NCI-H2227 treated with DMSO at 0.1 percent for 48 hours (cell line): ENCODE measurements at places on chromosomes 3 and 15.

- DNase-seq = no peak
Observed at GRCh38 chr3:178445139-178445538, 91.1 kb upstream of the KCNMB2 start.

DNA sequence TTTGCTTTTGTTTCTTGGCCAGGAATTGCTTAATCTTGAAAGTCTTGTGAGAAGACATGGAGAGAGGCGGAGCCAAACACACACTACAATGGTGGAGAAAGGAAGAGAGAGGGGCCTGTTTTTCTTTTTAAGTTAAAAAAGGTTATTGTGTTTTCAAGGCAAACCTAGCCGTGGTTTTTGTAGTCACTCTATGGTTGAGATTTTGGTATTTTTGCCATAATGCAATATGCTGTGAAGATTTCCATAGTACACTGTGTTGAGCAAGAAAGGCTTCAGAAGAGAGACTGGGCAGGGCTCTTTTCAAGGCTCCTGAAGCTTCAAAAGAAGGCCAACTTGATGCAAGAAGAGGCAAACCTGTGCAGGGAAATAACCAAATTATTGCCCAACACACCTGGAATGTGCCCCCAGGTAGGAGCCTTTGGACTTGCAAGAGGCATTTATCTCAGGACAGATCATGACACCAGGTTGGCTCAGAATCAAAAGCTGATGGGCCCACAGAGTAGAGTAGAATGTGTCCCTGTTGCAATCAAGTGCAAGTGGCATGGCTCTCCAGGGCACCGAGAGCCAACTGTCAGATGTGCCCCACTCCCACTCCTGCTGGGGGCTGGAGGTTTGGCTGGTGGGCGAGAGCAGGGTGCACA is 22.1 kb downstream of the AMOTL2 start:
- no peak for DNase-seq

DNA sequence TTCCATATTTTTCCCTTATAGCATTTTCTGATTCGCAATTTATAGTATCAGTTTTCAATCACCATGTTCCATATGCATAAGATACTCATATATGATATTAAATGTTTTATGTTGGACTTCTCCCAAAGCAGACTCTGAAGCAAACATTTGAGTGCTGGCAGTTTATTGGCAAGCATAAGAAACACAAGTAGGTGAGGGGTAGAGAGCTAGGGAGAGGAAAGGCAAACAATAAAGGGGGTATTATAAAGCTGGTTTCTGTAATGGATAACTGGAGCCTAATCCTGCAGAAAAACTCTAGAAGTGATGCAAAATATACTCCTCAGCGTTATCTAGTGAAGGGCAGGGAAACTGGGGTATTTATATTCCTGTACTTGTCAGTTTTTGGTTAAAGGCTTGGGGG is 491.5 kb upstream of the TGFBR2 start:
- DNase-seq = no peak

GRCh38 chr3:12947504-12948369 is 106.4 kb upstream of the RPL32 start:
- no peak for DNase-seq

DNA sequence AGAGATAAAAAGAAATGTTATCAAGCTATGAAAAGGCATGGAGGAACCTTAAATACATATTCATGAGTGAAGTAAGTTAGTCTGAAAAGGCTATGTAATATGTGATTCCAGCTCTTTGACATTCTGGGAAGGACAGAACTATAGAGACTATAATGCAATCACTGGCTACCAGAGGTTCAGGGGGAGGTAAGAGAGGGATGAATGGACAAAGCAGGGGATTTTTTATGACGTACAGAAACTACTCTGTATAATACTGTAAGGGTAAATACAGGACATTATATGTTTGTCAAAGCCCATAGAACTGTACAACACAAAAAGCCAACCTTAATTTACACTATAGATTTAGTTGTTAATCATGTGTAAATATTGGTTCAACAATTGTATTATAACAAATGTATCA is 46.1 kb downstream of the MCTP2 start:
- no peak for DNase-seq

DNA sequence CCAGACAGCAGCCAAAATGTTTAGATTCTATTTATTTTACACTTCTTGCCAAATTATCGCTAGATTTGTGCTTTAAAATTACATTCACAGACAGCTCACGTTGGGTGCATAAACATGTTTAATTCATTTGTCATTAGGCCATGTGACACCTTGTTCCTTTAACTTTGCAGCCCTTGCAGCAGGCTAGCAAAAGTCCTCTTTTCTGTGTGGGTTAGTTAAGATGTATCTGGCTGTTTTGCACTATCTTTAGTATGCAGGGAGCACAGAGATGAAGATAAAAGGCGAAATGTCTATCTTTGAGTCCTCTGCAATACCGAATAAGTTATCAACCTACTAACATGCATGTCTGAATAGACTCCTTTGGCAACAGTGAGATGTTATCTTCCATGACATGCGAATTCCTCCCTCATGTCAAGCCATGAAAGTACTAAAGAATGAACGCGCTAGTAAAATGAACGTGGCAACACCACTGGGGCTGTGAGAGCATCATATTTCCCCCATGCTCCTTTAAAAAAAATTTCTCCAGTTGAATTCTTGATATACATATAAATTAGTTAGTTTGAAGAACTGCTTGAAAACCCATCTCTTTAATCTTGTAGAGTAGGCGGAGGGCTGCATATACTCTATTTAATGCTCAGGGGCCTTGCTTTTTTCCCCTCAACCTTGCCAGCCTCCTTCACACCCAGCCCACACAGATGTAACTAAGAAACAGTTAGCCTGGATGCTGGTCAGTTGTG is 620.4 kb upstream of the NR2F2 start:
- DNase-seq = no peak

GRCh38 chr3:151431940-151432339 is 28.9 kb downstream of the IGSF10 start:
- DNase-seq = no peak

DNA sequence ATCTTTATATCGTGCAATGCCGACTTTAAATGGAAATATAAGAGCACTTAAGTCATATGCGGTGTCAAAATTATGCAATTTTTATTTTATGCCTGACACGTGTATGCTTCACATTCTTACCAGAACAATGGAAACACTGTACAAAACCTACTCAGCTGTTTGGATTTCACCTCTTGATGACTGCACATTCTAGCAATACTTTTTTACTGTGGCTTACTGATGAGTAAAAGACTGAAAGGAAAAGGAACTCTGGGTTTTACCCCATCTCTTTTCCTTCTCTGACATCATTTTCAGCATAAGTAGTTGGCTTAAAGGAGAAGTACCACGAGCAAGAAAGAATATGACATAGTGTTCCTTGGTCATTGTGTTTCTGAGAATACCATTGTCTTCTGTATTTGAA is 142.8 kb downstream of the POLR2M start:
- no peak for DNase-seq

DNA sequence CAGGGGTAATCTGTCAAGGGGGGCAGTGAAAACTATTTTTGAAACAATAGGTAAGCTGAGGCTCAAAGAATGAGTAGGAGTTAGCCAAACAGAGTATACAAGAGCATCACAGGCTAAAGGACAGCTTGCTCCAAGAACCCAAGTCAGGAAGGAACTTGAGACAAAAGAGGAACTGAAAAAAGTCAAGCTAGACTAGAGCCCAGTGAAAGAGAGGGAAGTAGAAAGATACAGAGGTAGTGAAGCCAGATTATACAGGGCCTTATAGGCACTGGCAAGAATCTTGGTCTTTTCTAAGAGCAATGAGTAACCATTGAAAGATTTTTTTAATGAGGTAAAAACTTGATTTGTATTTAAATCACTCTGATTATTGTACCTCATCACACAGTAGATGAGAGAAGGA is 69.9 kb downstream of the FILIP1L start:
- DNase-seq = no peak

DNA sequence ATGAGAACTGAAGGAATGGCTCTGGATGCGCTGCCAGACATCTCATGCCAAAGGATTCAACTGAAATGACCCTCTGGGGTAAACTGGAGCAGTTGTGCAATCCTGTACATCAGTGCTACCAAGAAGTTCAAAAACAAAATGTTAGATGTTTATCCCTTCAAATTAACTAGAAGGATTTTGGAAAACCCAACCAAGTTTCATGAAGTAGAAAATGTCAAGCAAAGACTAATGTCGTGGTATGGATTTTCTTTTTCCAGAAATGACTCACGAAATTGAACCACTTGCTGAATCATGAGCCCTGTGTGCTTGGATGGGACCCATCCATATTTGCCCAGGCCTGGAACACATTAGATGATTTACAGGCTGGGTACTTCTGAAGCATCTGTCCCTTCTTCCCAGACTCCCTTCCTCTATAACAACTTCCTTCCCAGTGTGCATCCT is 101.6 kb downstream of the LRTM1 start:
- DNase-seq = no peak

DNA sequence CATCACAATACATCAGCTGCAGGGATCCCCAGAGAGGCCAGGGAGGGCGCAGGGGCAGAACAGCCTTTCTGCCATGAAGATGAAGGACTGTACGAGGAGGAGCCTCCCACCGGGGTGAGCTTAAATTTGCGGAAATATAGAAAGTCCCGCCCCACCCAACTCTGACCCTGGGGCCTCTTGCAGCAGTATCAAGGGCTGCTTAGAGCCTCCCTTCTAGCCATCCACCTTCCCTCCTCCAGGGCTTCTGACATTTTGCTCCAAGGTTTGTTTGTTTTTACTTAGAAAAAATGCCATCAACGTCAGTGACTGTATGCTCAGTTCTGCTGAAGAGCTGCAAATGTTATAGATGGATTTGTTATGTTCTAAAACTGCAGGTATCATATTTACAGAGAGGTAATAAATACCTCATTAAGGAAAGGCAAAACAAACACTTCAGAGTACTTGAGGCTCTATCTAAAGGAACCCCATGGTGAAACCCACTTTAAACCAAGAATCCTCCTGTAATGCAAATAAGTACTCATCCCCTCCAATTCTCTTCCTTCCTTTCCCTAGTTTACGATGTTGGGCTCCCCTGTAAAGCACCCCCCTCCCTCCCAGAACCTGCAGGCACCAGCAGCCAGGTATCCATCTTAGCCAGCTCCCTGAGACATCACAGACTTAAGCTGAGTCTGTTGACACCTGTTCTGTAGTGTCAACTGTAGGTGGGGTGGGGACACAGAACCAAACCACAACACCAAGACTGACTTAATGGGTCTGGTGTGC is 30.5 kb downstream of the RFTN1 start:
- DNase-seq = peak; percentile 36

GRCh38 chr15:43943511-43943910 is 116.7 kb downstream of the WDR76 start:
- no peak for DNase-seq

DNA sequence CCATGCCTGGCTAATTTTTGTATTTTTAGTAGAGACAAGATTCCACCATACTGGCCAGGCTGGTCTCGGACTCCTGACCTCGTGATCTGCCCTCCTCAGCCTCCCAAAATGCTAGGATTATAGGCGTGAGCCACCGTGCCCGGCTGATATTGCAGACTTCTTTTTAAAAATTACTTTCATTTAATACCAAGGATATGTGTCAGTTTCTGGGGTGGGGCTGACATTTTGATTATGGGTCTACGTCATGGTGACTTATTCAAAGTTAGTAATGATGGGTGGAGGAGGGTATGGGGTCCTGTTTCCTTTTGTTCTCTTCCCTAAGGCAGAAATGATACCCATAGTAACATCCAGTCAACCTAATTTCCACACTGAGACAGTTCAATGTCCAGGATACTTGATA is 34.7 kb downstream of the GBE1 start:
- no peak for DNase-seq

- no peak for DNase-seq
Observed at GRCh38 chr15:77021803-77022381, 27.0 kb downstream of the PSTPIP1 start.

DNA sequence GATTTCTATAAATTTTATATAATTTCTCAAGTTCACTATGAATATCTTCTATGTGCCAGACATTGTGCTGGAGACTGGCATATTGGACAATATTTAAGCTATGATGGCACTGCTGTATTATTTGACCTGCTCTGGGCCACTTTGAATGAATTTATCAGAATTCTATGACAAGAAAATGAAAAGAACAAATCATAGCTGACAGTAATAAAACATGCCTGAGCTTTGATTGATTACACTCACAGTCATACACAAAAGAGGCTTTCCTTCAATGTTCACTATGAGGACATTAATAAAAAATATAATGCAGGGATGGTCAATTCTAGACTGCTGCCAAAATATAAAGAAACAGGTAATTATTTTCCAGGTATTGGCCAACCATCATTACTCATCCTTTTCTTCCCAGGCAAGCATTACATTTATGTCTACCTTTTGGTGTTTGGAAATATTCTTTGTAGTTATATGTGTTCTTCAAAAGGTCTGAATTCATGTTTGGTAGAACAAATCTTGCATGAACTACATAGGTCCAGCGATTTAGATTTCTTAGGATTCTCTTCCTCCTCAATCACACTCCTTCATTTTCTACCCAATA is 81.0 kb upstream of the ALCAM start:
- DNase-seq = no peak

DNA sequence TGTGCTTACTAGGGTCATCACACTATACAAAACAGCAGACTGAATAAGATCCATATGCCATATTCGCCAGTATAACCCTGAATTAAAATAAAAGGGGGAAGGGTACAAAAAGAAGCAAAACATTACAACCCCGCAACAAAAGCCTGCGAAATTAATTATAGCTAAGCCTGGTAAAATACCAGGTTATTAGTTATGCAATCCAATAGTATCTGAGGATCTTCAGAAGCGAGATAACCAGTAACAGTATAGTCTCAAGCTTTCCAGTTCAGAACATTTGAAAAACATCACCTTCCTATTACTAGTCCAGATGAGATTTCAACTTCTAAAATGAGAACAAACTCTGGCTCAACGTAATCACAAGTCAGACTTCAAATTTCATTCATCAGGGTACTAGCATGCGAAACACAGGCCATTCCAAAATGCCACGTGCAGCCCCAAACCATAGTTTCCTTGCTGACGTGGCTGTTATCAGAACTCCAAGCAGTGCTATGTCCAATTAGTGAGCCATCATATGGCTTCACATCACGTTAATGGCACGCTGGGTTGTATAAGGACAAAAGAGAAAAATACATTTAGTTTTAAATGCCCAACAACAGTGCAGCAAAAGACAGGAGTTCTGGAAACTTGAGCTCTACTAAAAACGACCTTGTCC is 1.1 kb downstream of the SSR3 start:
- no peak for DNase-seq

DNA sequence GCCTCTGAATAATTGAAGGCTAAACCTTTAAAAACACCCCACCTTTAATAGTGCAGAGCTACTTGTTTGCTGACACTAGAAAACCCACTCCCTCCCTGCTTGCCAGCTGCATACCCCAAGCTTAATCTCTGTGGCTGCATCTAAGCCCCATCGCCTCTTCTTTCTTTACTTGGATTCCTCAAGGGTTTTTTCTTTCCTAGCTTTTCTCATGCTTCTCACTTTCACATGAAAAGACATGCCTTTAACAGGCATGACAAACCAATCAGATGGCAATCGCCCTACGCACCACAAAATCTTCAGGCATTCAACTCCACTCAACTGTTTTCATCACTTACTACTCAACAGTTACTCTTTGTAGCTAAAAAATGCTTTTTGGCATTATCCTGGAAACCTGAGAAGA is 77.5 kb downstream of the PLD1 start:
- no peak for DNase-seq

GRCh38 chr3:106256249-106256957 is 387.6 kb upstream of the CBLB start:
- no peak for DNase-seq
